ENCODE measurements at places on chromosomes 2 and 18. TPM values are rescaled to one million over a fixed set of nuclear protein-coding genes. Genes with fewer than 3 reads are reported as not detected.

Gene C2orf66
- 0.17 TPM for total RNA-seq

Gene CPO
- total RNA-seq = 0.17 TPM

Gene TNFRSF11A
- total RNA-seq = 0.66 TPM

Gene SIX3
- not detected for total RNA-seq

Gene FLACC1
- total RNA-seq = 2.0 TPM
